ENCODE measurements at places on chromosomes 6 and 20.

DNA sequence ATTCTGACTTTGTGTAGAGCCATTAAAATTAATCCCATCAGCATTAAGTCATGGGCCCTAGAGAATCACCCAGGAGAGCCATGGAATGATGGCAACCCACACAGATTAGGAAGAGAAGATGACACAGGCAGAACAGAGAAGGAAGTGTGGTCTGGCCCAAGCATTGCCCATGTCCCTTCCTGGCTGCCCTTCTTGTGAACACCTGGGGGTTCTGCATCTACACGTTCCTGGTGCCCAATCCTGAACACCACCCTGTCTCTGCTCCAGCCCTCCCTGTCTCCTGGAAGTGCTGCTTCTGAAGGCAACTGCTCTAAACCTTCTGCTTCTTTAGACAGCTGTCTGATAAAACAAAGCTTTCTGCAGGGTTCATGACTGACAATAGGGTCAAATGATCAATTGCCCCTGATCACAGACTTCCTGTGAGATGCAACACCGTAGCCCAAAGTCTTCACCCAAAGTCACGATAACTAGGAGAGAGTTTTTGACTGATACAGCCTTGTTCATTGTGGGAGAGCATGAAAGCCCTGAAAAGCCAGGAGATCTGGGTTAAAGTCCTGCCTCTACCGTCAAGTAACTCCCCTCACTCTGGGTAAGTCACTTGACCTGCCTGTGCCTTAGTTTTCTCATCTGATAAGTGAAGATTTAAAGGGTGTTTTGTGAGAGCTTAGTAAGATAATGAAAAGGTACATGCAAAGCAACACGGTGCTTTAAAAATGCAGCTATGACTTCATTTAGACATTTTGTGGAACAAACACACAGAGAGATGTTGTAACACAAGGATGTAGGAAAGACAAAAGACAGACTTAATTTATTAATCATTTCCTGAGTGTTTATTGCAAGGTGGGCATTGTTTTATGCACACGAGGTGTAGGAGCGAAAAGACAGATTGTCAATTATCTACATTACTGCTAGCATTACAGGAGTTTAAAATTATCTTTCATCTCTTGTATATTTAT lies 291.2 kb upstream of the STXBP5 start:
- DNase-seq: no peak

DNA sequence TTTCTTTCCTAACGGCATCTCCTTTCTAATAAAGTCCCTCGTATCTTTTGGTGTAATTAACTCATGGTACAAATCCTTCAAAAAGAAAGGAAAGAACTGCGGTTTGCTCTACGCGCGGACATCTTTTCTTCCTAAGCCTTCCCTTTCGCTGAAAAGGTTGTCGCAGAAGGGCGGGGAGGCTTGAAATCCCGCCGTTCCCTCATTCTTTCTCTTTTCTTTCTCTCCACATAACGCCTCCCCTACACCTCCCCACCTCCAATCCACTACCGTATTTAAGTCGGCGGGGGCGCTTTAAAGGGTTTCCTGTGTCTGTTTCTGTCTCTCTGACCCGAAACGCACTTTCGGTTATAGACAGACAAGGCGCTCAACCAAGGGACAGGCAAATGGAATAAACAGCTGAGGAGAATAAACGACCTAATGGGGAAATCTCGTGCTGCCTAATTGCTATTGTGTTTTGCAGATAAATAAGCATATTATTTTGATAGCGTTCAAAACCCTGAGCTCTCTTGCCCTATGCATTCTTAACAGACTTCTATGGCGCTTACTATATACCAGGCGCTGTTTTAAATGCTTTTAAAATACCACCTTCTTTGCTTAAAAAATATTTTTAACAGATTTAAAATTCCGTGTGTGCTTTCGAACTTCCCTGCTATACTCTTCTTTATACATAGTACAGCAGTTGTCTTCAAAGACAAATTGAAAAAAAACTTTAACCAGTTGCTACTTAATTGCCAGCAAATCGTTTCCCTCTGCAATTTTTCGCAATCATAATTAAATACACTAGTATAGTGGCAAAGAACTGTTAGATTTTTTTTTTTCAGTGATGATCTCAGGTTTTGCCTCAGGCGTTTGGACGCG lies 2.5 kb upstream of the HEY2 start:
- peak; percentile 97 for DNase-seq

DNA sequence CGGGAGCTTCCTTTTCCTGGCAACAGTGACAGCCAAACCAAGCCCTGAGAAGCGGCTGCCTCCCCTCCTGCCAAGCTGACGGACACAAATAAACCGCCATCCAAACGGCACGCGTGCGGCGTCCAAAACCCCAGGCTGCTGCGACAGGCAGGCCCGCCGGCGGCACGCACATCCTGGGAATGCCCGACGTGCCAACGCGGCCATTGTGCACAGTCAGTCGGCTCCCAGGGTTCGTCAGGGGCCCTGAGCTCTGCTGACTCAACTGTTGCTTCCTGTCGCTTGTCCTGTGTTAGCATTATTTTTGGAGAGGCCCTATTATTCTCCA lies 6.8 kb downstream of the JAG1 start:
- no peak for DNase-seq

GRCh38 chr6:131968656-131969055 lies 17.5 kb upstream of the CCN2 start:
- no peak for DNase-seq

- DNase-seq: no peak
These were observed 17.9 kb downstream of the IRF4 start for GRCh38 chr6:409370-409972.

GRCh38 chr20:31711179-31712111 lies 11.2 kb downstream of the BCL2L1 start:
- DNase-seq: peak; percentile 38

GRCh38 chr6:111753573-111753972 lies 119.7 kb downstream of the FYN start:
- no peak for DNase-seq

DNA sequence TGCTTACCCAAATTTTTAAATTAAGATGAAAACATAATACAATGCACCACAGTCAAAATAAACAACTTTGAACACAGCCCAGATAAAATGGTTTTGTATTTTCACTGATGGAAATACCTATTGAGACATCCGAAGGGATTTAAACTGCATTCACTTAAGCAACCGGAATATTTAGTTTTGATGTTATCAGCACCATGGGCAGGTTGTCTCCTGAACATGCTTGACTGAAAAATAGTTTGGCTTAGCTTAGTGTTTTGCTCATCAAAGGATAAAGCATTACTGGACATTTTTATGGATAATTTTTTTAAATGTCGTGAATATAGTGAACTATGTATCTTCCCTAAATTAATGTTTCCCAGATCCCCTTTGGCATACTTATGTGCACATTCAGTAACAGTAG lies 177.5 kb downstream of the GJA1 start:
- DNase-seq: no peak

DNA sequence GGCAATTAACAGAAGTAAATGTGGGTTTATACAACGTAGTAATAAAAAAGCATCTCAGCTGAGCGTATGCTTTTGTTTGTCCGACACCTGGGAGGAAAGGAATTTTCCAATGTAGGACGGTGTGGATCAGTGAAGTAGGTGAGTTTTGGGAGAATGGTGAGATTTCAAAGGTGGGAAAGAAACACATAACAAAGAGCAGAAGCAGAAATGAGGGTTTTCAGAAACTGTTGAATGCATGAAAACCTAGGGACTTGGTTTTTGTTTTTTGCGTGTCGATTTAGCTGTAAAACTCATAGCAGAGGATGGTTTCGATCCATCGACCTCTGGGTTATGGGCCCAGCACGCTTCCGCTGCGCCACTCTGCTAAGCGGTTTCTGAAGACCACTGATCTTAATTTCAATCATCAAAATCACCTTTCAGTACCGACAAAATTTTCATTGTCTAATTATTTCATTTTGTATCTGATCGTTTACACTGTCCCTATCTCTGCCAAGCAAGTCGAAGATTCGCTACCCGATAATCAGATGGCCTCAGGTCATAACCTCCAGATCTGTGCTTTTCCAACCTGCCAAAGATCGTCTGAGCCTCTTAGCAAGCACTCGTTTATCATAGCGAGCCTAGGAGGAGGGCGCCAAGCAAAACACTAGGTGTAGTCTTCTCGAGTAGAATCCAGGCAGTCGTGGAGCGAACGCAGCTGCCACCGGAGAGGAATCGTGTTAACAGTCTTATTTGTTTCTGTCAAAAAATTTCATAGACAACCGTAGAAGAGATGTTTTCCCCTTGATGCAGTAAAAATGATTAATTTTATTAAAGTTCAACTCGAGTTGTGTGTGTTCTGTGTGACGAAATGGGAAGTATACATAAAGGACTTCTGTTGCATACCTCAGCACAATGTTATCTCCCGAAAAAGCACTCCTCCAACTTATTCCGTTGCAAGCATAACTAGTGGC lies 20.9 kb upstream of the POM121L2 start:
- DNase-seq: peak; percentile 87

DNA sequence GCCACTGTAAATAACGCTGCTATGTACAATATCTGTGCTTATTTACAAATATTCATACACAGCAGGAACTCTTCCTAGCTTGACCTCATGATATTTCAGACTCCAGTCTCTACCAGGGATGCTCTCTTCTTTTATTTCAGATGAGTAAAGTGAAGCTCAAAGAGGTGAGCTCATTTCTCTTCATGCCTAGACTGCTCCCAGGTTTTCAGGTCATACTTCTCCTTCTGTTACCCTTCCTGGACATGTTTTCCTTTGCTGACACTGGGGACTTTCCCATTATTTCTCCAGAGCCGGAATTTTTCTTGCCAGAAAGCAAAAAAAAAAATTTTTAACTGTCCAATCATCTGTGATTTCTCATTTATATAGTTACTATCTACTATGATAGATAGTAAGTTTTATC lies 147.2 kb upstream of the DST start:
- DNase-seq: no peak

DNA sequence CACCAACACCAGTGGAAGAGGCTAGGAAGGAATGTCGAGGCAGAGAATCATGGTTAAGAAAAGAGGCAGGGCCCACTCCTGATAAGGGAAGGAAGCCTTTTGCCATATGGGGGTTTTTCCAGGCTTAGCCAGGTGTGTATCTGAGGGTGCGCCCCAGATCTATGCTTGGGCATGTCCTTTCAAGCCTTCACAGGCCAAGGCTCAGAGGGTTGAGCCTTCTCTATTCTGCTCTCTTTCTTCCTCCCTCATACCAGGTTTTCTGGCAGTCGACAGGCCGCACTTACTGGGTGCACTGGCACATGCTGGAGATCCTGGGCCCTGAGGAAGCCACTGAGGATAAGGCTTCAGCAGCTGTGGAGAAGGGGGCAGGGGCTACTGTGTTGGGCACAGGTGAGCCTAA lies 4.7 kb downstream of the CUL9 start:
- no peak for DNase-seq

DNA sequence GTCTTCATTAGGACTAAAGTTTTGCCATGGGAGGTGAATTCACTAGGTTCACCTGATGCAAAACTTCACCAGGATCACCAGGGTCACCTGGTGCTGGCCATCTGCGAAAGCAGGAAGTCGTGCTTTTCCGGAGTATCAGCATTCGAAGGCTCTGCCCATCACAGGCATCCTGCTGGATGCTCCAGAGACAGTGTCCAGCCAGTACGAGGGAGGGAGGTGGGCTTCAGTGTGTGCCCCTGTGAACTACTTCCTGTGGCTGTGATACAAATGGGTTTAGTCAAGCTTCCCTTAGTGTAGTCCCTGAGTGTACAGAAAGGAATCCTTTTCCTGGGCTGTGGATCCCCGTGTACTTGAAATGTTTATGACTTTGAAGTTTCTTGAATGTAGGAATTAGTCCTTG lies 3.4 kb upstream of the RPS6KA2 start:
- DNase-seq: no peak

GRCh38 chr6:44742828-44743372 lies 355.4 kb downstream of the CDC5L start:
- DNase-seq: no peak

- peak; percentile 76 for DNase-seq
These were observed 269.3 kb downstream of the ARHGAP18 start for GRCh38 chr6:129440691-129441090.

GRCh38 chr6:132661906-132662305 lies 2.9 kb upstream of the TAAR1 start:
- DNase-seq: no peak

- no peak for DNase-seq
These were observed 2.6 kb downstream of the ZNFX1 start for GRCh38 chr20:49275216-49275615.

- no peak for DNase-seq
These were observed 39.0 kb upstream of the NEDD9 start for GRCh38 chr6:11271228-11272020.

GRCh38 chr6:104404377-104404776 lies 455.3 kb downstream of the HACE1 start:
- peak; percentile 15 for DNase-seq

- DNase-seq: no peak
These were observed 123.4 kb downstream of the PKHD1 start for GRCh38 chr6:51963980-51964379.

Measured in mesendoderm (in vitro differentiated cells).